CD8-positive, alpha-beta T cell (primary cell): ENCODE measurements at places on chromosomes 1 and 21. TPM values are rescaled to one million over a fixed set of nuclear protein-coding genes. Genes with fewer than 3 reads are reported as not detected.

GRCh38 chr1:205436776-205437410 is 15.0 kb upstream of the LEMD1 start:
- no peak for DNase-seq

GRCh38 chr1:31749785-31750735 is 14.1 kb downstream of the ADGRB2 start:
- DNase-seq = no peak

DNA sequence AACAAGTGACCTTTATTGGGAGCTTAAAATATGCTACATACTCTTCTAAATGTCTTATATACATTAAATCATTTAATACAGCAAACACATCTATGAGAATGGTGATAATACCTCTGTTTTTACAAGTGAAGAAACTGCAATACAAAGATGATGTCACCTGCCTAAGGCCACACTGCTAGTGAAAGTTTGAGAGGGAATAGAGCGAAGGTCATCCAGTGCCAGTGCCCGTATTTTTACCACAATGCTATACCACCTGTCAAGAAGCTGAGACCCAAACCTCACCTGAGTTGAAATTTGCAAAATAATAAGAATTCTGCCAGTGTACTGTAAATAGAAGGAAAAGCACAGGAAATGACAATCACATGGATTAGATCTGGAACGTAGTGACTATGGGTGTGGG is 200.4 kb upstream of the TMPRSS15 start:
- no peak for DNase-seq

DNA sequence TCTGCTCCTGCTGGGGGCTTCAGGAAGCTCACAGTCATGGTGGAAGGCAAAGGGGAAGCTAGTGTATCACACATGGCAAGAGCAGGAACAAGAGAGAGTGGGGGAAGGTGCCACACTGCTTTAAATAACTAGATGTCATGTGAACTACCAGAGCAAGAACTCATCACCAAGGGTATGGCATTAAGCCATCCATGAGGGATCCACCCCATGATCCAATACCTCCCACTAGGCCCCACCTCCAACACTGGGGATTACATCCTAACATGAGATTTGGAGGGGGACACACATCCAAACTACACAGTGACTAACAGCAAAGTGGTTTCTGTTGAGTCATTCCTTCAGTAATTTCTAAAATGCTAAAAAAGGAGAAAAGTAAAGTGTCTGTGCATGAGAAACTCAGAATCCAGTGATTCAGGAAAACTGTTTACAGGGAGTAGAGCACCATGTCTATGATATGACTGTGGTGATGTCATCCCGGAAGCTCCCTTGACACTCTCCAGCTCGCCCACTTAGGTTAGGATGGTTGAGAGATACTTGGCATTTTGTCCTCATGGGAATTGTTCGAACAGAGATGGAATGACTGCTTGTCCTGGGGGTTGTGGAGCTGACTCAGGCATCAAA is 50.3 kb downstream of the CHD1L start:
- no peak for DNase-seq

- no peak for DNase-seq
Measured at GRCh38 chr1:109894823-109895719, 15.6 kb upstream of the CSF1 start.

DNA sequence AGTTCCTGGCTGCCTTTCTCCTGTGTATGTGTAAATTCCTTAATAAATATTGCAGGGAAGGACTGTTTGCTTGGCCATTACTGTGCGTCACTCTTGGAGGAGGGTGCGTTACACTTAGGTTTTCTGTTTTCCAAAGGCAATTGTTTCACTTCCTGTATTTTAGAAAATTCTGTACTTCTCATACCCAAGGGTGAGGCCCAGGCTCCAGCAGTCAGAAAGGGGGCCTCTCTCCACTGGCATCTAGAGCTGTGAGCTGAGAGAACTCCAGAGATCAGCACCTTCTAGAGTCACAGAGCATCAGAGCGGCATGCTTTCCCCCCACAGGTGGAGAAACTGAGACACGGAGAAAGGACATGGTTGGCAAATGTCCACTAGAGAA is 27.0 kb upstream of the ZFP69B start:
- DNase-seq = no peak

DNA sequence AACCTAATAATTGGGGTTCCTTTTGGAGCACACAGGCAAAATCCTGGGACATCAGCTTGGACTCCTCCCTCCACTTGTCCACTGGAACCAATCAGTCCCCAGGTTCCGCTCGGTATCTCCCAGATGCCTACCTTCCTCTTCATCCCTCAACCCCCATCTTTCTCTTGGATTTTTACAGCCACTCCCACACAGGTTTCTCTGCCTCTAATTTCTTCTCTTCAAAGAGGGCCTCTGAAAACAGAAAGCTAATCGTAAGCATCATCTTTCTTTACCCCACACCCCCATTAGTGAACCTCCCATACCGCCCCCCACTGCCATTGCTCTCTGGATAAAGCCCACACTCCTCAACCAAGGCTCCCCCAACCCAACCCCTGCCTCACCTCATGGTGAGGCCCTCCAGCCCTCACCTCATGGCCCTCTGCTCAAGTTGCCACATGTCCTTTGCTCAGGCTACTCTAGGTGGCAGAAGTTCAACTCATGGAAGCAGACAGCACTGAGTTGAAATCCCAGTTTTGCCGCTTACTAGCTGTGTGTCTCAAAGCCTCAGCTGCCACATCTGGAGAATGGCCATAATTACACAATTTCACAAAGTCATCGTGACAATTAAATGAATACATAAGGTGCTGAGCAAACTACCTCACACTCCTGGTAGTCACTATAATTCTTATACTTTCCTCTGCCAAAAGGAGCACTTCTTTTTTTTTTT is 18.1 kb upstream of the WASF2 start:
- no peak for DNase-seq

DNA sequence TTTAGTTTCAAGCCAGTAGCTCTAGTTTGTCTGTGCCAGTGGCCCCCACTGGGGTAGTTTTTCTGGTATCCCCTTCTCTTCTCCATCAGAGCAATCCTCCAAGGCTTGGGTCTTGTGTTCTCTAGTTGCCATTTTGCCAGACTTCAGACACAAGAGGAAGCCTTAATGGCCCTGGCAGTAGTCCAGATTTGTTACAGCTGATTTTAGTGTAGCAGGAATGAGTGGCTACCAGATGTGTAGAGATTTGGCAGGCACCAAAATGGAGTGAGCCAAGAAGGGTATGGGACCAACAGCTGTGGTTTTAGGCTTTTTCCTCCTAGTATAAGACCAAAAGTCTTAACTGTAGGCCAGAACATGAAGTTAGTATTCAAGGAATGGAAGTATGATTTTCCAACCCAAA is 56.8 kb downstream of the ACP6 start:
- DNase-seq = no peak

GRCh38 chr1:100219883-100220282 is 29.8 kb downstream of the DBT start:
- no peak for DNase-seq

- no peak for DNase-seq
Measured at GRCh38 chr1:232481091-232481490, 148.8 kb downstream of the SIPA1L2 start.

Gene OR2G6
- total RNA-seq = not detected

Gene ADAMTS5
- not detected for total RNA-seq
